ENCODE measurements at places on chromosomes 6 and 20.

GRCh38 chr6:31573239-31574105 lies 1.4 kb downstream of the LTA start:
- no peak for DNase-seq

DNA sequence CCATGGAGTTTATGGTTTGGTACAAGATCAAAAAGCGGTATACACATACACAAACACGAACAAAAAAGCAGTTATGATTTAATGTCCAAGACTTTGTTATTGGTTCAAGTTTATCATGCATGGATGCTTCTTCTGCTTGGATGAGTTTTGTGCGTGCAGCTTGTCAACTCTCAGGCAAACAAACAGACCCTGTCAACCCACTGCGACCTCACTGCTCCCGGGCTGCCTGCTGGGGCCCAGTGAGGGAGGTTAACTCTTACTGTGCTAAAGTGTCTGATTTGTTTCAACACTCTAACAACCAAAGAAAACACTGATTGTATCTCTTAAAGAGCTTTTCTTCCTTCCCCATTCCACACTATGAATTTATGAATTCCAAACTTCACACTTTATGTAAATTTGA lies 26.8 kb upstream of the DDR1 start:
- no peak for DNase-seq

GRCh38 chr6:87918461-87918941 lies 129.1 kb upstream of the SPACA1 start:
- no peak for DNase-seq

- no peak for DNase-seq
Observed at GRCh38 chr20:13029687-13030375, 21.1 kb downstream of the SPTLC3 start.

GRCh38 chr6:110897433-110897832 lies 22.8 kb downstream of the AMD1 start:
- DNase-seq, result no peak

DNA sequence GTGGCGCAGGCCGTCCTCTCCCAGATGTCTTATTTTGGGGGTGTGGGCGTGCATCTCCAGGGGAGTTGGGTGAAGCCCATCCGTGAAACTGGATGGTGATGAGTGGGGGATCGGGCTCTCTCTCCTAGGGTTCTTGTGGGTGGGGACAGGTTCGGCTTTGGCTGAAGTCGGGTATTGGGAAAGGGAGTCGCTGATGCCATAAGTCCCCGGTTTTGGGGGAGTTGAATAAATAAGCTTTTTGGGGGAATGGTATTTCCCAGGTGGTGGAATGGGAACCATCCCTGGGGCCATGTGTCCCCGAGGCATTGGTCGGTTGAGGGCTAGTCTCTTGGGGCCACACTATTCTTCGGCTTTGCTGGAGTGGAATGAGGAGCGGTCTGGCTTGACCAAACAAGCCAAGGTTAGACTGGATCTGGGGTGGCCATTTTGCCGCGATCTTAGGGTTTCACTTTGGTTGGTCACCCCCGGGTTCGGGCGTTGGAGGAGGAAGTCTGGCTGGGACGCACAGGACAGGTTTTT lies 481 bp downstream of the ZNF133 start:
- no peak for DNase-seq

DNA sequence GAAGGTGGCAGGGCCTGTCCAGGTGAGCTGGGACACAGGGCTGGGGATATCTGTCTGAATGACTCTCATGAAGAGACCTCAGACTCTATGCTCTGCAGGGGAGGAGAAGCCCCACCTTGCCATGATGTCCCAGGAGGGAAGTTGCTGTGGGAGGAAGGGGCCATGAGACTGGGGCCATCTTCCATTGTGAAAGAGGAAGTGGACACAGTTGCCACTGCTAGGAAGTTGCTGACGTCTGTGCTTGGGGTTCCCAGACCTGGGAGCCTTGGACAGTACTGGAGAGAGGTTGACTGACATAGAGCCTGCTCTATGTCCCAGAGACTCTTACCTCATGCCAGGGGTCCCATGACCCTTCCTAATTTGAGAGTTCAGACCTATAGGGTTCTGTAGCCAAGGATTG lies 24.5 kb downstream of the SIRPB1 start:
- no peak for DNase-seq

GRCh38 chr20:53664121-53664520 lies 70.5 kb upstream of the ZNF217 start:
- no peak for DNase-seq

DNA sequence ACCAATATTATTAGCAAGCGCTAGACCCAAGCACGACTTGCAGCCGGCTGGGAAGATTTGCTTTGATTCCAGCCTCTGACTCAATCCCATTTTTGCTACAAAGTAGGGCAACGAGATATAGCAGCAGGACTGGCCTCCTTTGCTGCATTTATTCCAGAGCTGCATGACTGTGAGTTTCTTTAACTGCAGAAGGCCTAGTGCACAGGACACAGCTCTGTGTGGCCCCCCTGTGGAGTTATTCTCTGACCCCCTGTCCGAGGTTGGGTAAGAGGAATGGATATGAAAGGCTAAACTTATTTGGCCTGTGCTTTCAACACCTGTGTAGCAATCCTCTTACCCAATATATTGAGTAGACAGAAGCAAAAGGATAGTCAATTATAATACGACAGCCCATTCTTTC lies 133.3 kb upstream of the SPTLC3 start:
- no peak for DNase-seq

- DNase-seq, result no peak
Observed at GRCh38 chr6:134491477-134491876, 173.6 kb upstream of the SGK1 start.

GRCh38 chr6:1605893-1606779 lies 3.6 kb upstream of the FOXC1 start:
- DNase-seq, result no peak

DNA sequence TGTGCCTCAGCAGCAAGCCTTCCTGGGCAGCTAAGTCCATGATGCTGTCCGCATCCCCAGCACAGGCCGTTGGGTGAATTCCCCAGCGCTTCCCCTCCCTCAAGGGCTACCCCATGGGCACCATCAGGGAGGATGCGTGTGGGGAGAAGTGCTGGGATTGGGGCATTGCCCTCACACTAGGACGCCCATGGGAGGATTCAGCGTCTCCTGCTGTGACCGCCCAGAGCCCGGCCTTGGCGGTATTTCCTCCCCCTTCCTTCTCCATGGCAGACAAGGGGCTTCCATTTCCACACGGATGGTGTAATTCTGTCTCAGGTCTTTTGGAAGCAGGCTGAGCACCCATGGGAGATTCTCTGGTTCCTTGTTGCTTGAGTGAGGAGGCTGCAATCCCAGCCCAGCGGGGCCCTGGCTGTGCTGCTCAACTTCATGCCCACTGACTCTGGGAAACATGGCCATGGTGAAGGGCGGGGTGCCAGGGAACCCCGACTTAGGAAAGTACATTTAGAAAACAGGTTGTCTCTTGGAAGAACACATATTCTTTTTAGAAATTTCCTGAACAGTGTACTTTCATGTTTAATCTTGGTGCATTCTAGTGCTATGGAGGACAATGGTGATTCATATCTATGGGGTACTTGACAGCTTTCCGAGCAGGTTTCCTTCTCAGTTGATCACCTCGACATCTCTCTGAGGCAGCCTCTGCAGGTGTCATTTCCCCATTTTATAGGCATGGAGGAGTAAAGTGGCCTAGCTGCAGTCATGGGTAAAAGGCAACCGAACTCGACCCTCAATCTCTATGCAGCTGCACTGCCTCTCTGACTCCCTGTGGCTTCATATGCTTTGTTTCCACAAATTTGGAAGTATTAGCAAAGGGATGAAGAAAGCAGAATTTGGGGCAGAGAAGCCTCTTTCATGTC lies 178.2 kb upstream of the CST7 start:
- no peak for DNase-seq

- DNase-seq, result no peak
Observed at GRCh38 chr20:14478126-14478525, 140.7 kb upstream of the FLRT3 start.

- no peak for DNase-seq
Observed at GRCh38 chr20:38471987-38472512, 593 bp upstream of the RALGAPB start.

DNA sequence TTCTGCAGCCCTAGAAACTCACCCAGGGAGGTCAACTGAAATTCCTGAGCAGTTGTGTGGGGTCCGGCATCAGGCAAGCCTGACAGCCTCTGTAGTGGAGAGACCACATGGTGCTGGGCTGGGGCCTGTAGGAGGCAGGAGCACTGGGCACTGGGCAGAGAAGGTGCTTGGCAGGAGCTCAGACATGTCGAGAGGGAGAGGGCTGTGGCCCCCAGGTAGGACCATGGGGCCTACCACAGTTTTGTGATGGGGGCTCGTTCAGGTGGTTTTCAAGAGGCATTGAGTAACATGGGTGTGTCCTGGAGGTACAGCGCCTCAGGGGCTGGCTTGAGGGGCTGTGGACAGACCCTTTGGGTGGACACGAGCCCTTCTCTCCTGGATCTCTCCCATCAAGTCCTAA lies 15.9 kb downstream of the SLC22A23 start:
- DNase-seq, result no peak

All from activated naive CD4-positive, alpha-beta T cell treated with anti-CD3 and anti-CD28 coated beads, Interleukin-2, amount 50 U/mL, for 16 hours (primary cell).